ENCODE measurements at places on chromosomes 7 and 10.
A peak's percentile ranks its signal among the peaks of the same experiment; 100 is the strongest.

DNA sequence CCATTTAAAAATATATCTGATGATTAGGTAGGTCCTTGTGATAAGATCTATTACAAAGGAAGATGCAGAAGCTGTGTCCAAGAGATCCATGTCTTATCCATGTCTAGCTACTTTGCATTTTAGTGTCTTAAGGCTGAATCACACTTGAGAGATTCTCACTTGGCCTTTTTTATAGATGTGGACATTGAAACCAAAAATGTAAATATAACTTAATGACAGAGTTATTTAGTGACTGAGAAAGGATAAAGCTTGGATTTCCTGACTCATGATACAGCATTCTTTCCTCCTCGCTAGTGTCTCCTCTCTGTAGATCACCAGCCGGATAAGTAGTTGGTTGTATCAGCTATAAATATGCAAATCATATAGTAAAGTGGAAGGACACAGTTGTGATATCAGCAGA, 23.3 kb downstream of the INHBA start:
- no peak for DNase-seq

DNA sequence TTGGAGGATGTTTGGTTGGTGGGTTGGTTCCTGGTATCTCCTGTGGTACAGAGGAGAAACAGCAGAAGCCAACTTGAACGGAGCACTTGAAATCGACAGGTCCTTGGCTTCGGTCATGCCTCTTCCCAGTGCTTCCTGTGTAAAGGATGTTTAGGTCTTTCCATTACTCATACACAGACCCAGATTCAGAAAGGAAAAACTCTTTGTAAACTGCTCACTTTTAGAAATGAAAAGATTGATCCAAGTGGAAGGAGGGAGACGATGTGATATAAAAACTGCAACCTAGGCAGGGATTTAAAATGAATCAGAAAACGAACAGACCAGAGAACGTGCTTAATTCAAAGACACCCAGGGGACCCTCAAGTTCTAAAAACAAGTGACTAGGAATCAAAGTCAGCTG, 338.4 kb downstream of the GALNT17 start:
- no peak for DNase-seq

- peak; percentile 29 for DNase-seq
Observed at GRCh38 chr10:118958984-118959925, 70.3 kb upstream of the NANOS1 start.

- no peak for DNase-seq
Observed at GRCh38 chr10:26612151-26612915, 85.2 kb upstream of the PDSS1 start.

- no peak for DNase-seq
Observed at GRCh38 chr7:45692031-45692430, 117.9 kb downstream of the ADCY1 start.

- no peak for DNase-seq
Observed at GRCh38 chr7:151226560-151226874, 488 bp downstream of the ABCF2 start.

DNA sequence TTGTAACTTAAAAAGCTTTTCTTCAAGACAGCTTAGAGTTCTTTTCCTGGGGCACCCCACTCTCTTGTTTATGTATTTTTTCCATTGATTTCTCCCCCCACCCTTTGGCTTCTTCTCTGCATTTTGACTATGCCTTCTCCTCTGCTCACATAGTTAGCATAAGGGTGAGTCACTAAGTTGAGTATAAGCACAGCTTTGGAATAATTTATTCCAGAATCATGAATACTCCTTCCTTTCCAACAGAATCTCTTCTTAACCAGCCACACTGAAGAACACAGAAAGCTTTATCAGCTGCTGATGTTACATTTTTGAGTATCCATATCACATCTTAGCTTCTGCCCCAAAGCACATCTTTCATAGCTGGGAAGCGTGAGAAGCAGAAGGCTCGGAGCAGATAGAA, 449.5 kb upstream of the MKI67 start:
- DNase-seq: no peak

DNA sequence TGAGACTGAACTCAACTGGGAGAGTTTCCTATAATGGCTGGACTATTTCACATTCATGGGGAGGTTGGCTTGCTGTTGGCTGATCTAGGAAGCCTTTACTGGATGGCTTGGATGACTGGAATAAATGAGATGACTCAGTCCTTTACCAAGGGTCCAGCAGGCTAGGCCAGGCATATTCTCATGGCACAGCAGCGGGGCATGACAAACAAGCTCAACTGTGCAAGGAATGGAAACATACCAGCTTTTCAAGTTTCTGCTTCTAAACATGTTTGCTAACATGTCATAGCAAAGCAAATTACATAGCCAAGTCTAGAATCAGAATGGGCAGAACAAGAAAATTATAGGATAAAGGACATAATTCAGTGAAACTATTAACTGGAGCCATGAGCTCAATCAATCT, 46.8 kb upstream of the CRTAC1 start:
- DNase-seq: no peak

DNA sequence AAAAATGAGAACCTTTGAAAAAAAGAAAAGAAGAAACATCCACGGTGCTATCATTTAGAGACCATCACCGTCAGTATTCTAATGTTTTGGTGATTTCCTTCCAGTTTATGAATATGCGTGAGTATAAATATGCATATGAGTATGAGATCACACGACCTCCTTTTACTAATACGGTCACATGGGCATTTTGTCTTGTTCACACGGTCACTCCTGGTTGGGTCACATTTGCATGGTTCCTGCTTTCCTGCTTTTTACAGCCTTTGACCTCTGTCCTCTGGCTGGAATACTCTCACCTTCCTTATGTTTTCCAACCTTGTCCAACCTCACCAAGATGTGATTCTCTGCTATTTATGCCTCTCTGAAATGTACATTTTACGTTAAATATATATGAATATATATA, 25.3 kb upstream of the LMTK2 start:
- no peak for DNase-seq

- DNase-seq: no peak
Observed at GRCh38 chr7:114419441-114420272, 5.0 kb downstream of the FOXP2 start.

GRCh38 chr10:49298983-49299815, at the start of gene C10orf71:
C10orf71 (plus strand) TSS chr10:49299170; CDS start chr10:49322546, 23,376 bp downstream.
- DNase-seq: no peak

DNA sequence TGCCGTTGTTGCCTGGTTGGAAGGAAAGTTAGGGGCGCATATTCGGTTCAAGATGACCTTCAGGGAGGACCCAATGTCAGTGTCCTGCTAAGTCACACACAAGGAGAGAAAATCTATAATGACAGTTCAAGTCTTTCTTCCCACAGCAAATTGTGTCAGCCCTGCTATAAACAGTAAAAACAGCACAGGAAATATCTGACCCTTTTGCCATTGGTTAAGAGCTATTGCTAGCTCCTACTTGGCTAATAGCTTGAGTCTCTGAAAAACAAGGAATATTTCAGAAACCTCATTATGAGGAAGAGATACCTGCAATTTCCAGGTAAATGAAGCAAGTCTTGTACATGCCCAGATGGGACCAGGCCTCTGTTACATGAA, 175.6 kb downstream of the SKIDA1 start:
- no peak for DNase-seq

DNA sequence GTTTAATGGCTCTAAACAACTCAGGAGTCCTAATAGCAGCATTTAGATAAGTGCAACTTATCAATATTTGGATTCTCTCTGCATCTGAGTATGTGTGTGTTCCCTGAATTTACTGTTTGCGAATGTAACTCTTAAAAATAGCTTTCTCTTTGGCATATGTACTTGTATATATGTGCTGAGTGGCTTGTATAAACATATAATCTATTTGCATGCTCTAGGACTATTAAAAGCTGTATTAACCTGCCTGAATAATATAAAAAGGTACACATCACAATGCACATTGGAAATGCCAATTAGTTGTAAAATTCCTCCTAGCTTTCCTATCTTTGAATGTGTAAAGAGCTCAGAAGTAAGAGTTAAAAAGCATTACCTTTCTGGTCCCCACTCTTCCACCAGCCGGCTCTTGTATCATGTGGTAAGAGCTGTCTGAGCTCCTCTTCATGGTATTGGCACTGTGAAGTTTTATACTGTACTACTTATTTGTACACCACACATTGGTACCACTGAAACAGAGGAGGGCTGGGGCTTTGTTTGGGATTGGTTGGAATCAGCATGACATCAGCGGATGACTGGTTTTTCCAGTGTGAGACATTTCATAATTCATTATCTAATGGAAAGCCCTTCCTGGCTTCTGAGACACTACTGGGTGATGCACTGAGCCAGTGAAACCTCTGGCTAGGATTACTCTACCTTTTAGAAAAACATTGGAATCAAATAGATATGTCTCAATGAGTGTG, at the start of gene INHBA:
TSS of gene INHBA (minus strand) at position 456 of the 737 bp plus-strand sequence. CDS start 2,716 bp downstream, outside the sequence.
- no peak for DNase-seq

GRCh38 chr10:103967448-103968071, 620 bp downstream of the SLK start:
- peak; percentile 13 for DNase-seq

- no peak for DNase-seq
Observed at GRCh38 chr7:116197360-116197759, 13.0 kb upstream of the TES start.

GRCh38 chr7:138898255-138898654, 82.9 kb downstream of the KIAA1549 start:
- DNase-seq: peak; percentile 38

GRCh38 chr7:96004578-96004977, 232.2 kb downstream of the DYNC1I1 start:
- DNase-seq: no peak

GRCh38 chr7:80596933-80597517, 41.4 kb upstream of the CD36 start:
- DNase-seq: no peak

DNA sequence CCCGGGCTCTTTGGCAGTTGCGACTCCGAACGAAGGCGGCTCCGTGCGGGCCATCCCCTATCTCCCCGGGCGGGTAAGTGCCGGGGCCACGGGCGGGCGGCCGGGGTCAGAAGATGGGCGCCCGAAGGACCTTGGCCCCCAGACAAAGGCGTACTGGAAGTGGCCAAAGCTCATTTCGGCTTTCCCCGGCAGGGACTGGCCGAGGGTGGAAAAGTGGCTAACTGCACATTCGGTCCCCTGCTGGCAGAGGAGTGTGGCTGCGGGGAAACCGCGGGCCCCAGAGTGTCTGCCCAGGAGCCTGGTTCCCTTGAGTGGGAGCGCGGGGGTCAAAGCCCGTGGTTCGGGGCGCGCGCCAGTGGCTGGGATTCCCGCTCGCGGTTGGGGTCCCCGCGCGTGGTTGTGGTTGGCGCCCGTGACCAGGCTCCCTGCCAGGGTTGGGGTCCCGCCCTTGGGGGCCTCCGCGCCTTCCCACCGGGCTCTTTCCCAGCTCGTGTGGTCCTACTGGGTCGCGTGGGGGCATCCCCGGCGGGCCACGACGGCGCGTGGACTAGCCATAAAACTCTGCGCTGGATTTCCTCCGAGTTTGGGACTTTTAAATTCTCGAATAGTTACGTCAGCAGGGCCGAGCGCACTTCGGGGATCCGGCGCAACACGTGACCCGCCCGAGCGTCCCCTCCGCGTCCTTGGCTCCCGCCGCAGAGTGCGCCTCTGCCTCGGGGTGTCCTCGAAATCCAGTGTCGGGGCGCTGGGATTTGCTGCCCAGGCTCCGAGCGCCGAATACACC, 124.4 kb downstream of the TACC2 start:
- peak; percentile 28 for DNase-seq

- no peak for DNase-seq
Observed at GRCh38 chr7:8591289-8591688, 157.9 kb downstream of the NXPH1 start.

- no peak for DNase-seq
Observed at GRCh38 chr7:103129702-103130549, 19.0 kb downstream of the NAPEPLD start.

- DNase-seq: no peak
Observed at GRCh38 chr7:108327353-108327752, 128.9 kb downstream of the NRCAM start.

GRCh38 chr10:71912431-71912830, 51.8 kb upstream of the CHST3 start:
- no peak for DNase-seq

DNA sequence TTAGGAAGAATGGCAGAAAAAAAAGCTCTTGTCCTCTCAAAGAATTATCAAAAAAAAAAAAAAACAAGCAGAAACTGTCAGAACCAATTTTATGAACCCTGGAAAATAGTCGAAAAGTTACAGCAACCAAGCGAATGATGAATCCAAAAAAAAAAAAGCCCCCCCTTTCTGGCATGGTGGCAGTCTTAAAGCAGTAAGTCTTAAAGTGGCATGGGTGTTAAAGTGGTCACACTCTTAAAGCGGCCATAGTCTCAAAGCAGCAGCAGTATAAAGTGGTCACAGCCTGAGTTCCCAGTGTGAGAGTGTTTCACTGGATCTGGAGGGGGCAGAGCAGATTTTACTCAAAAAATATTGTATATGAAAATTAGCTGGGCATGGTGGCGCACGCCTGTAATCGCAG, 96.8 kb upstream of the RAB18 start:
- no peak for DNase-seq

- DNase-seq: no peak
Observed at GRCh38 chr7:34086064-34086463, 180.7 kb downstream of the BMPER start.

GRCh38 chr7:49102411-49102810, 178.1 kb downstream of the CDC14C start:
- no peak for DNase-seq

GRCh38 chr7:42902331-42902730, 9.5 kb downstream of the C7orf25 start:
- DNase-seq: no peak

DNA sequence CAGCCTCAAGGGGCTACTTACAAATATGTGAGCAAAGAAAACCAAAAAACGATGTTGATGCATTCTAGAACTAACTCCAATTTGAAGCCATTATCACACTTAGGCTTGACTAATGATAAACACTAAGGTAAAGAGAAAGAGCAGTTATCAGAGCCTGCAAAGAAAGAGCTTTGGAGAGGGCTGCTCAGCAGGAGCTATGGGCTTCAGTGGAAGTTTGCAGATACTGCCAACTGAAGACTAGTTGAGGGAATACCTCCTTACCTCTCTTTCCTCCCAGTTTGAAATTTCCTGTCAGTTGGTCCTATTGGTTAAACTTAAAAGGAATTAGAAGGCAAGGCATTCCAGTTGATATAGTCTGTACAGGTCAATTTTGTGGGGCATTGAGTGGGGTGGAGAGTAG, 498.1 kb upstream of the POT1 start:
- no peak for DNase-seq

DNA sequence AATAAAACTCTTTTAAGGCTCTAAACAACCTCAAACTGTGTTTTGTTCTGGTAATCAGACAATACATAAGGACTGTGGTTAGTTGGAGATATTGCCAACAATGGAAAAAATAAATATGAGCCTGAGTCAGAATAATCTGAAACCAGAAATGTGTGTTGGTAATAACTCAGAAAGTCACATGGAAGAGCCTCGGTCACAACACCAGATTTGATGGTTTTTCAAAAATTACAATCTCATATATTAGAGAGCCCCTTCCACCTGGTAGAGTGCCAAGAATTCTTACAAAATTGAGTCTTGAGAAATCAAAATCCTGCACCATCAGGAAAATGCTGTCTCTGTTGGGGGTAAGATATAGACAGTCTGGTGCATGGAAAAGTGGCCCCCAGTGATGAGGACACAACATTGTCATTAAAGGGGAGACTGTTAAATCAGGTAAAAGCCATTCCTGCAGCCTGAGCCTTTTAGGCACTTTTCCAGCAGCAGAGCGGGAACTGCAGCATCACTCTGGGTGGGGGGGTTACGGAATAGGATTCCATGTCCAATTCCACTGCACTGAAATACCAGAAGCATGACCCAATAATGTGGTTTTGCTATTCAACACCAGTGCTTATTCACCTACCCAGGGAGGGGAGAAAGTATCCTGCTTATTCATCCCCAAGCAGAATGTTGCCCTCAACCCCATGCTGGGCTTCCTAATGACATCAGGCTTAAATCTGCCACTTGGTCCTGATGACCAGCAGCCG, 9.5 kb upstream of the ADAM12 start:
- no peak for DNase-seq

GRCh38 chr10:58361353-58361752, 23.9 kb upstream of the TFAM start:
- no peak for DNase-seq

Measured in activated CD4-positive, alpha-beta T cell treated with anti-CD3 and anti-CD28 coated beads, Interleukin-2, Interleukin-6, amounts not matched to agents 100 ng/mL and 50 ng/mL, durations not matched to agents 16 hours and 8 hours (primary cell).